ENCODE measurements at places on chromosomes 16 and 17. TPM values are rescaled to one million over a fixed set of nuclear protein-coding genes. Genes with fewer than 3 reads are reported as not detected.

C16orf54 gene
- total RNA-seq, result not detected

PLK1 gene
- 1.00 TPM for total RNA-seq

TERF2IP gene
- 38.3 TPM for total RNA-seq

CDIP1 gene
- 33.5 TPM for total RNA-seq

VASN gene
- total RNA-seq, result 4.4 TPM

CMTM1 gene
- total RNA-seq, result 0.34 TPM

RSL1D1 gene
- 187 TPM for total RNA-seq

TBX2 gene
- total RNA-seq, result not detected

CDH1 gene
- total RNA-seq, result 526 TPM

All from nasal cavity respiratory epithelium epithelial cell of viscerocranial mucosa (primary cell).